CD4-positive, CD25-positive, alpha-beta regulatory T cell (primary cell): ENCODE measurements at places on chromosomes 4 and X. TPM values are rescaled to one million over a fixed set of nuclear protein-coding genes. Genes with fewer than 3 reads are reported as not detected.

Gene TRIM61
- total RNA-seq = 0.25 TPM

GRCh38 chr4:157895205-157895604, 277.6 kb downstream of the GASK1B start:
- no peaks in the 10 kb centered on the region for H3K36me3 ChIP-seq
- DNase-seq = no peak
- no peaks in the 10 kb centered on the region for H3K4me1 ChIP-seq

Gene KDR
- total RNA-seq = not detected

GRCh38 chrX:44314259-44314734, 29.2 kb downstream of the EFHC2 start:
- peaks cover 4% of the 10 kb centered on the region for H3K4me1 ChIP-seq
- no peak overlapping the region for H3K4me3 ChIP-seq
- DNase-seq = no peak

Gene PPP2R2C
- not detected for total RNA-seq

DNA sequence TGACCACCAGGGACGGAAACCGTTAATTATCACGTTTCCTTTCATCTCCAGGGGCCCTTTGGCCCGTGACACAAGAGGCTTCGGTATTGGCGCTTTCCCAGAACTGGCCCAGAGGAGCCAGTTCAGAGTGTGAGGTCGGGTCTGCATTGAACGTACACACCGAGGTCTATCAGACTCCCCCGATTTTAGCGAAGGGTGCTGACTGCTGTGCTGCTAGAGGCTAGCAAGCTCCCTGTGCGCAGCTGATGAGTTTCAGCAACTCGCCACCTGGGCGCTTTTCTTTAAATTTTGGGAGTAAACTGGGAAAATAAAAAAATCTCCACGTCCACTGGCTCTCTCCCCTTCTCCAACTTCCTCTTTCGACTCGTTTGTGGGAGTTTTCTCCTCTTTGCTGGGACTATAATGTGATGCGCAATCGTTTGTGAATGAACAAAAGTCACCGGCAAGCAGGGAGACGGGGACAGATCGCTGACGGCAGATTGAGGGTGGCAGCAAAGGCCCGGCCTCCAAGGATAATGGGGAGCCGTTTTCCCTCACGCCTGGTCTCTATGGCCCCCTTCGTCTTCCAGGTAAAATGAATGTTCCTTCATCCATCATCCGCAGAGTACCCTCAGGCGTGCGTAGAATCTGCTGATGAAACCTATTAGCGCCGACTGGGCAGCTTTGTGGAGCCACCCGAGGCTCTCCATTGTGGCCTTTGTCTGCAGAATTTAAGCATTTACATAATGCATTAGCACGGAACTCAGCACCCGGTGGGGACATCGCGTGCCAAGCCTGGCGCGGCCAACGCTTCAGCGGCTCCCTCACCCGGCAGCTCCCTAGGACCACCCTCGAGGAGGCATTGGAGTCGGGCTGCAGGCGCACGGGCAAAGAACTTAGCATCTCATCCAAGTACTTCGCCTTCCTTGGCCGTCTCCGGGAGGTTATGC, 1.6 kb upstream of the LRAT start:
- peaks cover 17% of the 10 kb centered on the region for H3K27me3 ChIP-seq
- H3K27ac ChIP-seq = no peak overlapping the region
- H3K4me1 ChIP-seq = peaks cover 9% of the 10 kb centered on the region
- no peak for DNase-seq
- no peaks in the 10 kb centered on the region for H3K36me3 ChIP-seq

DNA sequence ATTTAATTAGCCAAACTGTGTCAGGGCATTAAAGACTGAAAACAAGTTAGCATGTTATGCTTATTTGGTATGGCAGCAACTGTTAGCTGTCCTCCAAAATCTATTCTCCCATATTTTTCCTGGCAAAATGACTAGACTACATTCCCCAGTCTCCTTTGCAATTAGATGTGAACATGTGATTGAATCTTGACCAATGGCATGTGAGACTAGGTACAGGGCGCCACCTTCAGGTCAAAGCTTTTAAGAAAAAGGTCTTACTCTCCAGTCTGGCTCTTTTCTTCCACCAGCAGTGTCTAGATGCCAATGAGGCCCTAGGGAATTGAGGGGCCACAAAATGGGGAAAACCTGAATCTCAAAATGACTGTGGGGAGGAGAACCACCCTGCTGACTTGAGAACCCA, 408.2 kb downstream of the SMARCA1 start:
- no peak for DNase-seq
- H3K27ac ChIP-seq = no peak overlapping the region
- H3K36me3 ChIP-seq = no peaks in the 10 kb centered on the region
- no peaks in the 10 kb centered on the region for H3K4me1 ChIP-seq

DNA sequence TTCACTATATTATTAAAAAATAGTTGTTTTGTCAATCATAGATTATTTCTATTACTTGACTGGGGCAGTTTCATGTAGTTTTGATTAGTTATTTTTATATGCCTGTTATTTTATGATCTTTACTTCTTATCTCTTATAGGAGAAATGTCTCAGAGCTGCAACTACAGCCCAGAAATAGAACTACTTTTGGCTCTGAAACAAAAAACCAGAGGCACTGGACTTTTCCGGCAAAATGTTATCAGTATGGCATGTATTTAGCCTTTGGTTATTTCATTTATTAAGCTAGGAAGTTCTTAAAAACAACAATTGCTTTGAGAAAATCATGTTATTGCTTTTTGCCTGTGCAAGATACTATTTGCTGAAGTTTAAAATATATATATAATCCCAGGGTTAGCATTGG, 566.5 kb downstream of the ANKRD50 start:
- no peaks in the 10 kb centered on the region for H3K4me1 ChIP-seq
- no peaks in the 10 kb centered on the region for H3K27me3 ChIP-seq
- H3K36me3 ChIP-seq = no peaks in the 10 kb centered on the region
- no peak for DNase-seq
- H3K27ac ChIP-seq = no peak overlapping the region

Gene CSAG1
- not detected for total RNA-seq

DNA sequence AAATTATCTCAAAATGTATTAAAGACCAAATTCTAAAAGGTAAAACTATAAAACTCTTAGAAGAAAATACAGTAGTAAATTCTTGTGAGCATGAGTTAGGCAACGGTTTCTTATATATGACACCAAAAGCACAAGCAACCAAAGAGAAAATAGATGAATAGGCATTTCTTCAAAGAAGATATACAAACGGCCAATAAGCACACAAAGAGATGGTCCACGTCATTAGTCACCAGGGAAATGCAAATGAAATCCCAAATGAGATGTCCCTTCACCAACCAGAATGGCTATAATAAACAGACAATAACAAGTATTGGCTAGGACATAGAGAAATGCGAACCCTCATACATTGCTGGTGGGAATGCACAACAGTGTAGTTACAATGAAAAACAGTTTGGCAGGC, 44.6 kb downstream of the RAB33A start:
- peaks cover 6% of the 10 kb centered on the region for H3K36me3 ChIP-seq
- no peak for DNase-seq
- H3K4me1 ChIP-seq = no peaks in the 10 kb centered on the region

Gene GLRA3
- not detected for total RNA-seq

Gene STOX2
- total RNA-seq = not detected

Gene HEPH
- not detected for total RNA-seq

- no peak overlapping the region for H3K27ac ChIP-seq
- no peak overlapping the region for H3K4me3 ChIP-seq
- H3K4me1 ChIP-seq = no peaks in the 10 kb centered on the region
- no peak for DNase-seq
These were observed 450.7 kb downstream of the HNRNPD start for GRCh38 chr4:81923140-81923539.

GRCh38 chr4:6718932-6719610, 3.1 kb downstream of the BLOC1S4 start:
- H3K36me3 ChIP-seq = peaks cover 3% of the 10 kb centered on the region
- no peak overlapping the region for H3K4me3 ChIP-seq
- DNase-seq = no peak

- H3K27ac ChIP-seq = no peak overlapping the region
- no peaks in the 10 kb centered on the region for H3K4me1 ChIP-seq
- H3K36me3 ChIP-seq = no peaks in the 10 kb centered on the region
- no peak overlapping the region for H3K4me3 ChIP-seq
- no peaks in the 10 kb centered on the region for H3K27me3 ChIP-seq
These were observed 21.9 kb downstream of the ATP2B3 start for GRCh38 chrX:153539171-153539978.

GRCh38 chr4:148061795-148062194, 329.9 kb downstream of the ARHGAP10 start:
- peak overlapping the region; percentile 90 for H3K4me3 ChIP-seq
- no peak for DNase-seq
- no peak overlapping the region for H3K27ac ChIP-seq
- H3K27me3 ChIP-seq = no peaks in the 10 kb centered on the region
- H3K4me1 ChIP-seq = peaks cover 16% of the 10 kb centered on the region
- peaks cover 10% of the 10 kb centered on the region for H3K36me3 ChIP-seq

DNA sequence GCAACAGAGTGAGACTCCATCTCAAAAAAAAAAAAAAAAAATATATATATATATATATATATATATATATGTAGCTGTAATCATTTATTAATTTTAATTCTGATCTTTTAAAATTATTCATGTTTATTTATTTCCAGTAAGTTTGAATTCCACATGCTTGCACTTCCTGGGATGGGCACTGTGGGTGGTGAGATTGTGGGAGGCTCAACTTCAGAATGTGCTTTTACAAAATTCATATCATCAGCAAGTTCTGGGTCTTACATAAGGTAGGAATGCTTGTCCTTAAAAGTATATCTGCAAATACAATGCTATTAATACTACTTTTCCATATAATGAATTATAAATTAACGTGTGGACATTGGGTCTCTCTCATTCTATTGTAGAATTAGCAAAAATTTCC, 156.5 kb downstream of the EMCN start:
- H3K4me3 ChIP-seq = no peak overlapping the region
- H3K36me3 ChIP-seq = no peaks in the 10 kb centered on the region
- no peak overlapping the region for H3K27ac ChIP-seq
- H3K27me3 ChIP-seq = no peaks in the 10 kb centered on the region
- no peak for DNase-seq

Gene KLHL2
- total RNA-seq = 31.2 TPM
